ENCODE measurements at places on chromosomes 6 and 20.

DNA sequence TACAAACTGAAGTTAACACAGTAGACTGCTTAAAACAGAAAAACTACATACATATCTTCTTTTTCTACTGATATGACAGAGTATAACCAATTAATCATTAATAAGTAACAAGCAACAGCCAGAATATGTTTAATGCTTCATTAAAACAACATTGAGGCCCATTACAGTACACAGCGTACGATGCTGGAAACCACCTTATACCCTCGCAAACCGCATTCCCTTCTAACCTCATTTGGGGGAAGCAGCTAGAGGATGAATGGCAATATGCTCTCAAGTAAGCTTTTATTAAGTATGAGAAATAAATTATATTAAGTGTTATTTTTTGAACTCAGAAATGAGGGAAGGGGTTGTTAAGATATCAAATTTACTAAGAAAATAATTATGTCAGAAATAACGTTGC lies 142.4 kb downstream of the GMDS start:
- DNase-seq: no peak

DNA sequence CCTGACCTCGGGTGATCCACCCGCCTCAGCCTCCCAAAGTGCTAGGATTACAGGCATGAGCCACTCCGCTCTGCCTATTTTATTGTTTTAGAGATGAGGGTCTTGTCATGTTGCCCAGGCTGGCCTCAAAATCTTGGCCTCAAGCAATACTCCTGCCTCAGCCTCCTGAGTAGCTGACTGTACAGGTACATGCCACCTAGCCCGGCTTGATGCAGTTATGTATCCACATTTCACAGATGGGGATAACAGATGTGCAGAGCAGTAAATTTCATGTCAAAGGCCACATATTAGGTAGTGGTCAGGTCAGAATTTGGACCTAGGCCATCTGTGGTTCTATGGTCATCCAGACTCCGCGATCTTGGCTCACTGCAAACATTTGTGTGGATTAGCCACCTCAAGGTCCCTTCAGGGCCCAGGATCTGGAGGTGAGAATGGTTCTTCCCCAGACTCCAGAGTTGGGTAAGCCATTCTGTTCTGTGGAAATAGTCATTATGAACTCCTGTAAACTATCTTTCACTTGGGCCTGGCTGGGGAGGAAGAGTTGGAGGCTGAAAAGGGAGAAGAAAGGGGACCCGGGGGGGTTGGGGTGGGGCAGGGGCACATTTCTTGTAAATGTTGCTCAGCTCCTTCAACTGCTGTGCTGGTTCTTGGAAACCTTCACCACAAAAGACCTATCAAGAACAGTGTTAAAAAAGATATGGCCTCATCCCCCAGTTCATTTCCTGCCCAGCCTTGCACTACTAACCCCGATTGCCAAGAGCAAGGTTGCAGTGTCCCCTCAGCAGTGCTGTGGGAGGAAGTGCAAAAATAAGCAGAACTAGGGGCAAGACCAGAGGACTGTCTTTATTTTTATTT lies 13.0 kb downstream of the PIM1 start:
- no peak for DNase-seq

- DNase-seq: no peak
Observed at GRCh38 chr6:148971031-148971927, 224.4 kb downstream of the UST start.

DNA sequence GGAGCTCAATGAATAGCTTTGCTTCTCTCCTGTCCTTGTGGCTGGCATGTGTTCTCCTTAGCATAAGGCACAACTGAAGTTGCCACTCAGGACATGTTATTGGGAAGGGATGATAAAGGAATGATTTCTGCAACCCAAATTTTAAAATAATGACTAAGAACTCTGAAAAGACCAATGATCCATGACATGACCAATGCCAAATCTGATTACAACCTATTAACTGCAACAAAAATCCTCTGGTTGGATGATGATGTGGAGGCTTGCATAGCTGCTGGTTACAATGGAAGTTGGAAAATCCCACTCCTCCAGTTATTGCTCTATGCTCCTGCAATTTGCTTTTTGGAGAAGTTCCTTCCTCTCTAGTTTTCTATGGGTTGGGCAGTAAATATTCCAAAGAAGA lies 63.4 kb upstream of the FBXL4 start:
- no peak for DNase-seq

DNA sequence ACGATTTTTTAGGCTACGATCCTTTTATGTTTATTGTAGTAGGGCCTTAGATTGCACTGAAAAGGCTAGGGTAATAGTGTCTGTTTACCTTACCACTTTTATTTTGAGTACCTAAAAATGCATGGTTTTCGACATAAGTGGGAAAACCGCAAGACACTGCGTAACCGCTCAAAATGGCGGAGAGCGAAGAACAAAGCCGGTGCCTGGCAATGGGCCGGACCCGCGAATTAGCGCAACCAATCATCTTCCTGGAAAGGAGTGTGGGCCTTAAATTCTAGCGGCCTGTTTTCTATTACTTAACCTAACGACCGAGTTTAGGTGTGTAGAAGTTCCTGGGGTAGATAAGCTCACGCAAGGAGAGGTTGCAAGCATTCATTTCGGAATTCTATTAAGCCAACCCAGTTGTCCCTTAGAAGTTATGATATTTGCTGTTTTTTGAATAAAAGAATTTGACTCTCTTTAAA lies 118.0 kb downstream of the HFE start:
- DNase-seq: peak; percentile 85

- no peak for DNase-seq
Observed at GRCh38 chr20:44990425-44990824, 24.1 kb downstream of the STK4 start.

GRCh38 chr6:63802606-63803206 lies 167.1 kb downstream of the PHF3 start:
- DNase-seq: peak; percentile 39

DNA sequence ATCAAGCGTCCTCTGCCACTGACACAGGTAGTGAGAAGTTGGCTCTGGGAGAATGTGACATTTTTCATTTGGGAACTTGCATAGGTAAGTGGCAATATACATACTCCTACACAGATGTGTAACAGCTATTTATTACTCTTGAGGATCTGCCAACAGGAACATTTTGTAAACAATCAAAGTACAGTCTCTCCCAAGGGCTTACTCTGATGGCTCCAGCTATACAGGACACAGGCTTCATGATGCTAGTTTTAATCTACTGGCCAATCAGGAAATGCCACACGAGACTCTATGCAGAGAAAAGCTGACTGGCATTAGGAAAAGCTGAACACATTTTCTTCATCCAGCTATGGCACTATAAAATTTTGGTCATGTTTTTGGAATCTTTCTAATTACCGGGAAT lies 57.8 kb downstream of the POPDC3 start:
- no peak for DNase-seq

- no peak for DNase-seq
Observed at GRCh38 chr6:158500016-158500735, 59.7 kb upstream of the TMEM181 start.

All from brain microvascular endothelial cell (primary cell).